ENCODE measurements at places on chromosomes 7 and 10.

GRCh38 chr10:14571866-14572507 is 202.7 kb downstream of the FAM107B start:
- no peak for DNase-seq

DNA sequence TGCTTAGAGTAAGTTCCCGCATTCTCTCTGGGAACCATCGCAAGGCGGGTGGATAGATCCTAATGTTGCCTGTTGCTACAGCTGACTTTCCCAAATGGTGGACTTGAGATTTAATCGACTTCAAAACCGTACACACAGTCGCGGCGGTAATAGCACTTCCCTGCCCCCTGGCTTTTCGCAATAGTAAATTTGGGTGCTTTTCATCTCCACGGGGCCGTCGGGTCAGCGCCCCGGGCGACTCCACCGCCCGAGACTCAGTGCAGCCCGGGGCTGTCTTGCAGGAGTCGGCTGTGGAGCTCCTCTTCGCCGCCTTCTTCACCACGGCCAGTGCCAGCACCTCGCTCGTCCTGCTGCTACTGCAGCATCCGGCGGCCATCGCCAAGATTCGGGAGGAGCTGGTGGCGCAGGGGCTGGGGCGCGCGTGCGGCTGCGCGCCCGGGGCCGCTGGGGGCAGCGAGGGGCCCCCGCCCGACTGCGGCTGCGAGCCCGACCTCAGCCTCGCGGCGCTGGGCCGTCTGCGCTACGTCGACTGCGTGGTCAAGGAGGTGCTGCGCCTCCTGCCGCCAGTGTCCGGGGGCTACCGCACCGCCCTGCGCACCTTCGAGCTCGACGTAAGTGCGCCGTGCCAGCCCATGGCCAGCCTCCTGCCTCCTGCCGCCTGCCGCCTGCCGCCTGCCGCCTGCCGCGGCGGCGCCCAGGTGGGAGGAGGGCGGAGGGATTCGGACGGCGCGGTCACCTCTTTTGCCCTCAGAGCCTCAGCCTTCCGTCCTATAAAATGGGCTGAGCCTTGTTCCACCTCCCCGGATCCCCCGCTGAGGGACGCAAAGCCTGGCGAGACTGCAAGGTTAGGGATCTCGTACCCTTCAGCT is 5.3 kb downstream of the CYP26C1 start:
- DNase-seq: peak; percentile 27

GRCh38 chr10:72490951-72491350 is 134.9 kb downstream of the MICU1 start:
- DNase-seq: no peak

DNA sequence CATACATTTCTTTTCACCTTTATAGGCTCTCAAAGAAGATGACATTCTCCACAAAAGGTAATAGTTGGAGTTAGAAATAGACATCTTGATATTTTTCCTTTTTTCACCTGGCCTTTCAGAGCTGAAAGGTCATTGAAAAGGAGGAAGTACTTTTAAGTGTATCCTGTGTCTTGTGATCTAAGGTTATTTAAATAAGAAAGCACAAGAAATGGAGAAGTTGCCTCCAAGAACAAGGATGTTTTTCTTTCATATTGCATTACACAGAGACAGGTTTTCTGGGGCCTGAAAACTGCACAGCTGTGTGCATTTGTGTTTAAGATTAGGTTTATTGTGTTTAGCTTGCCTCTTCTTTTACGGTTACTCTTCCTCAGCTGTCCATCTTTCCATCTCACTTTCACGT is 103.4 kb upstream of the SEMA3D start:
- DNase-seq: peak; percentile 35

GRCh38 chr7:142188154-142188553 is 69.7 kb downstream of the PRSS58 start:
- peak; percentile 84 for DNase-seq

GRCh38 chr10:45253183-45253914 is 62.1 kb downstream of the OR13A1 start:
- DNase-seq: no peak

DNA sequence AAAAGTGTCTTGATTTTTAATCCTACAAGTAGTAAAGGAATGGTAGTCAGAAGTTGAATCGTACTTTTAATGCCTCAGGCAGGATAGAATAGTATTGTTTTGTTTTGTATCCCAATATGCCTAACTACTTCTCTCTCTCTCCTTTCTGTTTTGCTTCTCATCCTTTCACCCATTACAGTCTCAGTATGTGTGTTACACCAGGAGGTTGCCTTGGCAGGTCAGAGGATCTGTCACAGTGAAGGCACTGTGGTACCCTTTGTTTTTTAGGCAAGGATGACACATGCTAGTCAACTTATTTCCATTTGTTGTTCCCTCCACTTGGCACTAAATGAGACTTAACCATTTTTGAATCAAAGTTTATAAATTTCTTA is 94.4 kb downstream of the MAPK8 start:
- DNase-seq: no peak

- DNase-seq: no peak
Measured at GRCh38 chr10:103969857-103970627, 3.1 kb downstream of the SLK start.

DNA sequence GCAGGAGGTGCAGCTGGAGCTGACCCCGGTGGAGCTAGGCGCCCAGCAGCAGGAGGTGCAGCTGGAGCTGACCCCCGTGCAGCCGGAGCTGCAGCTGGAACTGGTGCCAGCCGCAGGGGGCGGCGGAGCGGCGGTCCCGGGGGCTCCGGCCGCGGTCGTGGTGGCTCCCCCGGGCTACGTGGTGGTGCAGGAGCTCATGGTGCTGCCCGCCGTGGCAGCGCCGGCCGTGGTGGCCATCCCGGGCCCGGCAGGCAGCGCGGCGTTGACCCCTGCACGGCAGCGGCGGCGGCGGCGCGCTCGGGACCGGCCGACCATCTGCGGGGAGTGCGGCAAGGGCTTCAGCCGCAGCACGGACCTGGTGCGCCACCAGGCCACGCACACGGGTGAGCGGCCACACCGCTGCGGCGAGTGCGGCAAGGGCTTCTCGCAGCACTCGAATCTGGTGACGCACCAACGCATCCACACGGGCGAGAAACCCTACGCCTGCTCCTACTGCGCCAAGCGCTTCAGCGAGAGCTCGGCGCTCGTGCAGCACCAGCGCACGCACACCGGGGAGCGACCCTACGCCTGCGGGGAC is 6.8 kb downstream of the ZNF853 start:
- DNase-seq: no peak

DNA sequence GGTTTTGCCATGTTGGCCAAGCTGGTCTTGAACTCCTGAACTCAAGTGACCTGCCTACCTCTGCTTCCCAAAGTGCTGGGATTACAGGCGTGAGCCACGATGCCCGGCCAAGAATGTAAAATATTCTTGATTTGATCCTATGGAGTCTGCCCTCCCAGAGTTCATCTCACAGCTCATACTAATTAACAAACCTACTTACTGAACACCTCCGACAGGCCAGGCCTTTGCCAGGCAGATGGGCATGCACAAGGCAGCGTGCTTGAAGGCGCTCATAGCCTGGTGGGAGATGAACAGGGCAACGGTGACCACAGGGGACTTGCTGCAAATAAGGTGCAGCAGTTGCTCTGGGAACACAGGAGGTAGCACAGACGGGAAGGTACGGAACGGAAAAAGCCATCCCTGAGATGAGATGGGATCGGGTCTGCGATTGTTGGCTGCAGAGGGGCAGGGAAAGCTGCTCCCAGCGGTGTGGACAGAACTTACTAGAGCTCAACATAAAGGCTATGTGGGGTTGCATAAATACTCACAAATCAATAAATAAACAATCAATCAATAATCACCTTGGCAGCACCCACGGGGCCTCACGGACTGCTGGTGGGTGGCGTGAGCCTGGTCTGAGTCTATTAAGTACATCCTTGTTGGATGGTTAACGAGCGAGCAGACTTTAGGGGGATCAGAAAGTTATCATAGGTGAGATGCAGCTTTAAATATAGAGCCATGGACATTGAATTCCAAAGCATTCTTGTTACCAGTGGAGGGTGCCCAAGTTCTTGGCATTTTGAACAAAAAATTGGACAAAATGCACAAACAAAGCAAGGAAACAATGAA is 4.7 kb downstream of the ACBD7 start:
- DNase-seq: no peak

DNA sequence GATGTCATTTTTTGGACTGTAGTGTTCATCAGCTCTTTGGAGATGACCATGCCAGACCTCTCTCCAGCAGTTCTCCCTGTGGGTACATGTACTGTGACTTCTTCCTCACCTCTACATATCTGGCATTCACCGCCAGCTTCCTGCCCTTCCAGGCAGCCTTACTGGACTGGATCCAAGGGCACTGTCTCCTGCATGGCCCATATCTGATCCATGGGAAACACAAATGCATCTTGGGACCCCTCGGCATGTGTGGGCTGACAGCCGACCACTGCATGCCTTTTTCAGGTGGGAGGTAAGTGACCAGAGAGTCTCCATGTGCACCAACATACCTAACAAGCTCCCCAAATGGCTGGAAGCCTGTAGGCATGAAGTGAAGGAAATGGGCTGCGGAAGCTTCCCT is 3.9 kb upstream of the BLVRA start:
- no peak for DNase-seq

GRCh38 chr10:77699080-77699645 is 61.6 kb upstream of the KCNMA1 start:
- no peak for DNase-seq

DNA sequence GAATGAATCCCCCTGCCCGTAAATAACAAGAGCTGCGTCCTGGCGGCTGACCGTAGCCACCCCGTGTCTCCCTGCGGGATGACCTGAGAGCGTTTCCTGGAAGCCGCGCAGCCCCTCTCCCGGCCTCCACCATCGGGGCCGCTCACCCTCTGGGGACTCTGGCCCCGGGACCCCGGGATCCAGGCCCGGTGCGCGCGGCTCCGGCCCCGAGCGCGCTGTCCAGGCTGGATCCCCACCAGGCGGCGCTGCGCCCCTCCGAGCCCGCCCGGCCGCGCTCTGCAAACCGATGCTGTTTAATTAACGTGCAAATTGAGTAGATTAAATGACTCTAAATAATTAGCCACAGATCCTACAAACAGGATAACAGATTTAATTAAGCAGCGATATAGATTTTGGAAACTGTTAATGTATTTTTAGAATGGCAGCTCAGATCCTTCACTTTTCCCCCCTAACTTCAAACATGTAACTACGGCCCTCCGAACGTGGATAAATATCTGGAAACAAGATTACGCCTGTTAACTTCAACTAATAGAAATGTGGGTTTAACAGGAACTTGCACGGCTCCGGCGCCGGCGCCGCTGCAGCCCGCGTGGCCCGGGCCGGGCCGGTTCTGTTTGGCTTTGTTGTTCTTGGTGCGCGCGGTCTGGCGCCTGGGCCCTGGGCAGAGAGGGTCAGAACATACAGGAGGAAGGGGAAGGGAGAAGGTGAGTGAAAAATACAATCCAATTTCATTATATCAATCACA is 7.1 kb upstream of the UNCX start:
- peak; percentile 60 for DNase-seq

GRCh38 chr10:88256886-88257285 is 326.2 kb downstream of the RNLS start:
- DNase-seq: no peak

DNA sequence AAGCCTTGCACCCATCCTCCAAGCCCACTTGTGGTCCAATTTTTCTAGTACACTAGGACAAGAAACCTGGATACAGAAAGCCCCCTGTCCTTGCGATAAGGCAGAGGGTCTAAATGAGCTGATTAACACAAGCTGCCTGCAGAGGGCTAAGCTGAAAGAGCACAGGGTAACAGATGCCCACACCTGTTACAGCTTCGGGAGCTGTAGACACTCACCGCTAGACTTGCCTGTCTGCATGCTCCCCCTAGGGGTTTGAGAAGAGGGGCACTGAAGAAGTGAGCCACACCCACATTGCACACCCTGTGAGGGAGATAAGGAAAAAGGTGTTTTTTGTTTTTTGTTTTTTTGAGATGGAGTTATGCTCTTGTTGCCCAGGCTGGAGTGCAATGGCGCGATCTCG is 386.5 kb upstream of the AUTS2 start:
- peak; percentile 13 for DNase-seq

DNA sequence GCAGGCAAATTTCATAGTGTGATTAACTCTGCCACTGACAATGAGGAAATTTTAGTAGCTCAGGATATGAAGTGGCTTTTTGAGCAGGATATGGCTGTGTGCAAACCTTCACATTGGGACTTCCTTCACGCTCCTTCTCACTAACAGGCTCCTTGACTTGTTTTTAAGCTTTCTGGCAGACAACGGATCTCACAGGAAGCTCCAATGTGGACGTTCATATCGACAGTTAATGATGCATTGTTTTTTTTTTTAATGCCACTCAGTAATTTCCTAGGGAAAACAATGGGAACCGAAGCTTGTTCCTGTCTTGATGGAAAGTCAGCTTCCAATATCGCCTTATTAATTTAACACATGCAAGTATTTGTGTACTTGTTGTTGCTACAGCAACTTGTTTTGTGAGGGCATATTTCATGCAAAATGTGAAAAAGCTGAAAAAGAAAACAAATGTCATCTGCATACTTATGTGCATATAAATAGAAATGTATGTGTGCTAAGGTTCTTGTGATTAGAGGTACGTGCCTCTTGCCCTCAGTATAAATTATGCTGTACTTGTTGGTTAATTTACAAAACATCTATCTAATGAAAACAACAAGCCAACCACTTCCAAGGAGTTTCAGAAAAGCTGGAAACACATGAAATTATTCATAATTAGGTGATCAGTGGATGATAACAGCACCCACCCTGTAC is 84.7 kb downstream of the NRP1 start:
- no peak for DNase-seq

DNA sequence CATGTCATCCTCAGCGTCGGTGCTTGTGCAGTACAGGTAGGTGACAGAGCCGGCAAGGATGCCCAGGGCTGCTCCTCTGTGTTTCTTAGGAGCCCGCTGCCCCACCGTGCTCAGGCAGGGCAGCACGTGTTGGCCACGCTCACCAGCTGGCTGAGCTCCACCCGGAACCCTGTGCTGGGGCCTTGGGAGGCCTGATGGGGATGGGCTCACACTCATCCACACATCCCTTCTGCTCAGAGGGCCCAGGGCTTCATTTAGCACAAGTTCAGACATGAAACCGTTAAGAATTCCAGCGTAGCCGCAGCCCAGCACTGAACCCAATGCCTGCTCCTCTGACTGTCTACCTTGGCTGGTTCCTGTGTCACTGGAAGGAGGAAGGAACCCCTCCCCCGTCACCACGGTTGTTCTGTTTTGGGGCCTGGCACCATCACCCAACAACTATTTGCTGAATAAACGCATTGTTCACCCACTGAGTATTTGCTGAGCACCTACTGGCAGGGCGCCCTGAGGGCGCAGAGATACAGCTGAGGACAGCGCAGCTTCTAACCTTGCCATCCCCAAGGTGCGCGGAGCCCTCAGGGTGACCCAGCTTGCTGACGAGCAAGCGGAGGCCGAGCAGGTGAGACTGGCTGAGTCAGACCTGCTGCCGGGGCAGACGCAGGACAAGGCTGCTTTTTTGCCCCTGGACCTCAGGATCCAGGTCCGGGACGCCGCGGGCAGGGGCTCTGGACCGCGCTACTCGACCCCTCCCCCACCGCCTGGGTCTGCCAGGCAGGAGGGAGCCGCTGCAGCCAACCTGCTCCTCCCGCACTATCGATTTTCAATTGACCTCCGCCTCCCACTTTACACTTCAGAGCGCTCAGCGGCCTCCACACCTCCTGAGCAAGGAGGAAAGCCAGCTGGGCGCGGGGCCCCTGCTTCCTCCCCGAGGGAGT is 50.6 kb upstream of the RET start:
- no peak for DNase-seq

GRCh38 chr7:5349437-5350173 is 66.9 kb downstream of the SLC29A4 start:
- DNase-seq: no peak

GRCh38 chr7:129366-130221 is 62.8 kb upstream of the FAM20C start:
- no peak for DNase-seq

Data from common myeloid progenitor, CD34-positive (primary cell).